ENCODE measurements at places on chromosomes 13 and 19.

DNA sequence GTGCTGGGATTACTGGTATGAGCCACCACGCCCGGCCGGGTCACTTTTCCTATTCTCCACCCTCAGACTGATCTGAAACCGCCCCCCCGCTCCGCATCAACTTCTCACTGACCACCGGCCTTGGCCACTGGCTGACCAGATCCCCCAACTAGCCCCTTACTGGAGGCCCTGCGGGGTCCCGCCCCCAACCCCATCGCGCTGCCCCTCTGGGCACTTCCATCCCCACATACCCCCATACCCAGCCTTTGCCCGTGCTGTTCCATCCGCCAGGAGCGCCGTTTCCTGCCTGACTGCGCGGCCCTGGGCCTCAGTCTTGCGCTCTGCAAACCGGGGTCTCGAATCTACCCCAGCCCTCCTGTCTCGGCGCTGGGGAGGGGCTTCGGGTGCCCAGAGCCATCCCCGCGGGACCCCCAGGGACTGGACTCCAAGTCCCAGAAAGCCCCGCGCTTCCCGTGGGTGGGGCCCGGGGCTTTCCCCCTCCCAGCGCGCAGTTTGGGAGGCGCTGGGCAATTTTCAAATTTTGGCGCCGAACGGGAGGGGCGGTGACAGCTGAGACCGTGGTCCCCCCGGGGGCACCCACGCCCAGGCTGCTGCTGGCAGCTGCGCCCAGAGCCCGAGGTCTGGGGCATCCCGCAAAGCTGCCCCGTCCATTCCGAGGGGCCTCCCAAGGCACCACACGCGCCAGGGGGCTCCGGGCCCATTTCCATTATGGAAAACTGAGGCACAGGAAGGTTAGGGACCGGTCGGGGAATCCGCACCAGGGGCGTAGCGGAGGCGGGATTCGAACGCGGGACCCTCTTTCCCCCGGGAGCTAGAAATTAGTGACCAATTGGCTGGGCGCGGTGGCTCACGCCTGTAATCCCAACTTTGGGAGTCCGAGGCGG lies 5.2 kb upstream of the LMNB2 start:
- DNase-seq, result peak; percentile 94

GRCh38 chr13:66634384-66634783 lies 595.8 kb downstream of the PCDH9 start:
- DNase-seq, result no peak

- DNase-seq, result peak; percentile 70
Observed at GRCh38 chr19:4583961-4584669, 24.6 kb upstream of the SEMA6B start.

DNA sequence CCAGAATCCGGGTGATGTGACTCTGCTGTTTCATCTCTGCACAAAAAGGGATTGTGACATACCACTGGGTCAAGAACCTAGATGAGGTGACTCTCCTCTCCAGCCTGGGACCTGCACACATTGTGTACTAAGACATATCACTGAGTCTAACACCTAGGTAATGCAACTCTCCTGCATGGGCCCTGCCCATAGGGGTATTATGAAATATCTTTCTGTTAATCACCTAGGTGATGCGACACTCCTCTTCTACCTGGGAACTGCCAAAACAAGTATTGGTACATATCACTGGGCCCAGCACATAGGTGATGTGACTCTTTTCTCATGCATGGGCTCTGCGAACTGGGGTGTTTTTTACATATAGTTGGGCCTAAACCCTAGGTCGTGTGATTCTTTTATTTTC lies 35.5 kb upstream of the ZNF254 start:
- no peak for DNase-seq

DNA sequence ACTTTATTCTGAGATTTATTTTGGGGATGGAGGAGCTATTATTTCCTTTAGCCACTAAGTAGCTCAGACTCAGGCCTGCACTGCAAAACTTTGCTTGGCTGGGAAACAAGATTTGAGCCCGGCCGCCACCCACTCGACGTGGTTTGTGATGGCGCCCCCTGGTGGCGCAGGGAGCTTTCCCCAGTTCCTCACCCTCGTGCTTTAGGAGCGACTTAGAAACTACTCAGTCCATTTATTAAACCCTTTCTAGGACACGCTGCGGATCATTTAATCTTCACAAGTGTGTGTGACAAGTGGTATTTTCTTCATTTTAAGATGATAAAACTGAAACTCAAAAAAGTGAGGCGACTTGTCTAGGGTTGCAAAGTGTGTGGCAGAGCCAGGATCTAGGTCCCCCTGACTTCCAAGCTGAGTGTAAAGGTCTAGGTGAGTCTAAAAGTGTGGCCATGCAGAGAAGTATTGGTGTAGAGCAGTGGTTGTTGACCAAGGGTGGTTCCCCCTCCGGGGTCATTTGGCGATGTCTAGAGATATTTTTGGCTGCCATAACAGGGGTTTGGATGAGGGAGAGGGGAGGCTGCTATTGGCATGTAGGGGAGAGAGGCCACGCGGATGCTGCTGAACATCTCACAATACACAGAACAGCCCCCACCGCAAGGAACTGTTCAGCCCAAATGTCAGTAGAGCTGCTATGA lies 2.2 kb downstream of the CXCL17 start:
- DNase-seq, result peak; percentile 94

GRCh38 chr19:31716826-31717225 lies 367.6 kb upstream of the TSHZ3 start:
- DNase-seq, result no peak

DNA sequence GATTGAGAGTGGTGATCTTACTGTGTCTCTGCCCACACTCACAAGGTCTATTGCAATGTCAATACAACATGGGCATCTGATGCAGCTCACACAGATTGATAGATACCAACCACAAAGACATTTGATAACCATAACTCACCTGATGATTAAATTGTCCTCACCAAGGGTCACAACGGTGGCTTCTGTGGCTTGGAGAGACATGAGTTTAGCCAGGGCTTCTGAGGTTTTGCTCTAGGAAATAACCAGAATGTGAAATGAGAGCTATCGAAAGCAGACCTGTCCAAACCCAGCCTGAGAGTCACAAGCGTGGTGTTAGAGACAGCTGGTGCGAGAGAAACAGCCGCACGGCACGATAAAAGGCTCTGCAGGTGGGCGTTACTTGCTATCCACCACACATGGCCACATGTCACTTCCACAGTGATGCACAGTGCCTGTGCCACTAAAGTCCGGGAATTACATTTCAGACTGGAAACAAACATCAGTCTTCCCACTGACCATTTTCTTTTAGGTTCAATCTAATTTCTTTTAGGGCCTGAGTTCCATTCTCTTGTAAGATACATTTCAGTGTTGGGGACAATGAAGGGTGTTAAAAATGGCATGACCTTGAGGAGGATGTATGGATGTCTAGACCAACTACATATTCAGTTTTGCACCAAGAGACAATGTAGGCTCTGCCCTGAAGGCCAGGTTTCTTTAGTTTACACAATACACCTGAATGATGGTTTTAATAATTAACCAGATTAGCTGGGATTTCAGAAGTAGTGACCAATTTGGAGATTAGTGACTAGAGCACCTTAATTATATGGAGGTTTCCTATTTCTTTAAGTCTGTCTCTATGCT lies 53.7 kb downstream of the ATP7B start:
- no peak for DNase-seq

DNA sequence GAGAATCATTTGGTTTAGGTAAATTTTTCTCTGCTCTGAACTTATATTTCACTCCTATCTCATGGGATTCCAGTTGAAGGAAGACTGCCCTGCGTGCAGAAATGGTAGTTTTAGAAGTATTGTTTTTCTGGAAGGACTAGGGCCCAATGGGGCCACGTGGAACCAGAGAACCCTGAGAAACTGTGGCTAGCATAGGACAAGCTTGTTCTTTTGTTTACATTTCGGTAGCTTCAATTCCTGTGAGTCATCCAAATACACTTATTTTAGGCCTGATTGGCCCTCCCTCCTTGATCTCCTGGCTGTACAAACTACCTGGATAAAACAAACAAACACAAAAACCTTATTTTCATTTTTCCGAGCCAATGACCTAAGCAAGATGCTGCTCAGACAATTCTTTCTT lies 124.0 kb downstream of the ITGBL1 start:
- no peak for DNase-seq

GRCh38 chr13:52846567-52847321 lies 1.7 kb downstream of the PCDH8 start:
- peak; percentile 81 for DNase-seq

GRCh38 chr19:29086182-29086581 lies 126.8 kb downstream of the UQCRFS1 start:
- no peak for DNase-seq

- no peak for DNase-seq
Observed at GRCh38 chr19:50047671-50048070, 21.9 kb downstream of the ZNF473 start.

DNA sequence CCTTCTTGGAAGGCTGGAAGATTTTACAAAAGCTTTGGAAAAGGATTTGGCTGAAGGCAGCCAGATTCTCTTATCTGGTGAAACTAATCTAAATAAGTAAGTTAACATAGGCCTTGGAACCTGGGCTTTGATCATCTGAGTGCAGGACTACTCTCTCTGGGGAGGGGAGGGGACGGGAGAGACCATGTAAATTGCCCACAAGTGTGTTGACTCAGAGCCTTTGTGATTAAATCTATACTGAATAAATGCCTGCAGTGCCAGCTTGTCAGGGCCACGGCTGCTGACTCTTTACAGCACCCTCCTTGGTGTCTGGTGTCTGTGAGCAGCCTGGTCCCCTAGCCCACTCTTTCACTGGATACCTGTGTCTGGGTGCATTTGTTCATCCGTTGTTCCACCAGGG lies 251.4 kb downstream of the ITGBL1 start:
- no peak for DNase-seq

GRCh38 chr19:43644181-43644580 lies 4.5 kb upstream of the CADM4 start:
- no peak for DNase-seq

DNA sequence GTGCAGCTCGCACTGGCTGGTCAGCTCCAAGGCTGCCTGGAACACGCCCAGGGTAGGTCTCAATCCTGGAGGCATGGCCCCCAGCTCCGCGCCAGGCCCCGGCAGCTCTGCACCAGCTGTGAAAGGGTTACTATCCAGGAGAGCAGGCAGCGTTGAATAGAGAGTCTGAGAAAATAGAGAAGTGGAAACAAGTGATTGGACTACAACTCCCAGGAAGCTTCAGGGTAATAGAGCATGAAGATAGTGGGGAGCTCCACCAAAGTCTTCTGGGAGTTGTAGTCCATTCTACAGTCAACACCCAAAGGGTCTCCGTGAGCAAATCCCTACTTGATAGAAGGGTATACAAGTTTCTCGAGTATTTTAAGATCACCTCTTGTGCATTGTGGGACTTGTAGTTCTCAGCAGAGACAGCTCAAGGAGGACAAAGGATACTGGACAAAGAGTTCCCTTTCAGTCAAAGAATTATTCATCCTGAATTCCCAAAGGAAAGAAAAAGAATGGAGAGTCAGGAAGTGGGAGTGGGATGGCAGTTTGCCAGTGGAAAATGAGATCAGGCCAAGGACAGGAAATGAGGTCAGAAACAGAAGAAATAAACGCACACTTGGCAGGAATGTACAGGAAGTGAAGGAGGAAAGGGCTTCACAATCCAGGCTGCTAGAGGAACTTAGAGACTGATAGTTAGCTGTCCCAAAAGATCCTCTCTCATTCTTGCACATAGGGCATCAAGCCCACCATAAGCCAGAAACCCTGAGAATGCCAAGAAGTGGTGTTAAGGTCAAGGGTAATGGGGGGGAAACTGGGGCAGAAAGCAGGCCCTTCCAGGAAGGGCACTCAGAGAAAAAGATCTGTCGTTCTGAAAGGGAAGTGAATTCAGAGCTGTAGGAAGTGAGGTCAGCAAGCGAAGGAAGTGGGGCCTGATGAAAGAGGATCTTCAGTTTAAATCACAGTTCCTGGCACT lies 5.5 kb upstream of the MAMSTR start:
- peak; percentile 81 for DNase-seq

GRCh38 chr13:35107535-35107934 lies 165.5 kb downstream of the NBEA start:
- no peak for DNase-seq

GRCh38 chr13:60260440-60260839 lies 96.7 kb upstream of the DIAPH3 start:
- DNase-seq, result no peak

DNA sequence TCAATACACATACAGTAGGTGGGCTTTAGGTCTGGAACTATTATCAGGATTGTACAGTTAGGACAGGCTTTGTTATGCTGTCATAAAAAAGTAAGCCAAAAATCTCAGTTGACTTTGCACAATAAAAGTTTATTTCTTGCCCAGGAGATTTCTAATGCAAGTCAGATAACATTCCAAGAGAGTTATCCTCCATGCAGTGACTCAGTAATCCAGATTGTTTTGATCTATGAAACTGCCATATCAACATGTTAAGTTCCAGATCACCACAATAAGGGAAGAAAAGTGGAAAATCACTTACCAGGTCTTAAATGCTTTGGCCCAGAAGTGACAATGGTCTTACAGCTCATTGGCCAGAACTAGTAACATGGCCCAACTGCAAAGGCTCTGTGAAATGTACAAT lies 636.2 kb upstream of the KLF12 start:
- DNase-seq, result no peak

- DNase-seq, result no peak
Observed at GRCh38 chr13:61142506-61142905, 273.1 kb downstream of the PCDH20 start.

GRCh38 chr13:53642306-53642705 lies 613.7 kb downstream of the OLFM4 start:
- no peak for DNase-seq

GRCh38 chr13:41241626-41242025 lies 21.8 kb downstream of the MTRF1 start:
- no peak for DNase-seq

- no peak for DNase-seq
Observed at GRCh38 chr13:109207622-109208021, 578.2 kb downstream of the MYO16 start.

DNA sequence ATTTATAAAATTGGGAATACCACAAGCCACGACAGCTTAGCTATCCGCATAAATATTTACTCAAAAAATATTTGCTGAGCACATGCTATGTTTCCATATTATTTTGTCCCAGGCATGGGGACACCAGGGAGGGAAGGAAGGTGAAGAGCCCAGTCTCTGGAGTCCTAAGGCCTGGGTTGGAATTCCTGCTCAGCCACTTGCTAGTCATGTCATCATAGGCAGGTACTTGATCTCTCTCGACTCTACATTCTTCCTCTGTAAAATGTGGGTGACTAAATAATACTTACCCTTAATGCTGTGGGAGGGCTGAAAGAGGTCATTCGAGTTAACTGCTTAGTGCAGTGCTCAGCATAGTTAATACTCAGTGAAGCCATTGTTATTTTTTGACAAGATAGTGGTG lies 4.3 kb upstream of the RNASEH2B start:
- no peak for DNase-seq
